HT1080 (cell line): ENCODE measurements at places on chromosomes 13 and 19. TPM values are rescaled to one million over a fixed set of nuclear protein-coding genes. Genes with fewer than 3 reads are reported as not detected.

Gene ELSPBP1
- not detected in 2 replicates for total RNA-seq

Gene ZNF229
- 5.8 and 7.3 TPM in 2 replicates for total RNA-seq

Gene GZMM
- total RNA-seq: not detected in 2 replicates

Gene F2RL3
- total RNA-seq: not detected in 2 replicates

Gene ZNF470
- total RNA-seq: 0.20 and 0.47 TPM in 2 replicates

Gene RGS9BP
- total RNA-seq: 1.9 and 2.2 TPM in 2 replicates

Gene CCDC194
- total RNA-seq: not detected in 2 replicates

GRCh38 chr13:75256922-75257321, 225.0 kb downstream of the TBC1D4 start:
- peak; percentile 48 for DNase-seq

GRCh38 chr13:49472186-49472585, 23.6 kb upstream of the PHF11 start:
- no peak for DNase-seq

- no peak for DNase-seq
Observed at GRCh38 chr19:18020212-18021085, 12.5 kb downstream of the ARRDC2 start.

Gene SRRM5
- 0.03 TPM in 1 of 2 replicates, not detected in the other for total RNA-seq

DNA sequence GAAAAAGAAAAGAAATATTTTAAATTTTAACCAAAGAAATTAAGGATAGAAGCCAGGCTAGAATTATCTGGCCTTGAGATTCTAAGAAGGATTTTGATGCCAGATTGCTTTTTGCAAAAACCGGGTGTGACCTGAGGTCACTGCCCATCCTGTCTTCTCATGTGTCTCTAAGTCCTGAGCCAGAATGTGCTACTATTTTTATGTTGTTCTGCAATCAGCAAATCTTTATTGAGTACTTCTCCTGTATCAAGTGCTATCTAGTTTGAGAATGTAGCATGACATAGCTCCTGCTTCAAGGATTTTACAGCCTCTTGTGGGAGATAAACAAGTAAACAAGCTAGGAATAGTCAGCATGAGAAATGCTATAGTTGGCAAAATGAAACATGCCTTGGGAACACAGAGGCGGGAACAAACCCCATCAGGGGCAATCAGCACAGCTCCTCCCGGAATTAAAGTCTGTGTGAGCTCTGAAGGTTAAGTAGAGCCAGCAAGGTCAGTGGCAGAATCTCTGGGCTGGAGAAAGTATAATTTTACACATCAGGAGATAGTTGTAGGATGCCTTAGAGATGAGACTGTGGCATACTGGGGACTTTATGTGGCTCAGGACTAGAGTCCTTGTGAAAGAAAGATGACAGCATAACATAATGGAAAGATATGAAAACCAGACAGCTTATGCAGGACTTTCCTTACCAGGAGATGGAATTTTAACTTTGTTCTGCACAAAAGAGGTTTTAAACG, 899.5 kb upstream of the SLC10A2 start:
- DNase-seq: no peak

DNA sequence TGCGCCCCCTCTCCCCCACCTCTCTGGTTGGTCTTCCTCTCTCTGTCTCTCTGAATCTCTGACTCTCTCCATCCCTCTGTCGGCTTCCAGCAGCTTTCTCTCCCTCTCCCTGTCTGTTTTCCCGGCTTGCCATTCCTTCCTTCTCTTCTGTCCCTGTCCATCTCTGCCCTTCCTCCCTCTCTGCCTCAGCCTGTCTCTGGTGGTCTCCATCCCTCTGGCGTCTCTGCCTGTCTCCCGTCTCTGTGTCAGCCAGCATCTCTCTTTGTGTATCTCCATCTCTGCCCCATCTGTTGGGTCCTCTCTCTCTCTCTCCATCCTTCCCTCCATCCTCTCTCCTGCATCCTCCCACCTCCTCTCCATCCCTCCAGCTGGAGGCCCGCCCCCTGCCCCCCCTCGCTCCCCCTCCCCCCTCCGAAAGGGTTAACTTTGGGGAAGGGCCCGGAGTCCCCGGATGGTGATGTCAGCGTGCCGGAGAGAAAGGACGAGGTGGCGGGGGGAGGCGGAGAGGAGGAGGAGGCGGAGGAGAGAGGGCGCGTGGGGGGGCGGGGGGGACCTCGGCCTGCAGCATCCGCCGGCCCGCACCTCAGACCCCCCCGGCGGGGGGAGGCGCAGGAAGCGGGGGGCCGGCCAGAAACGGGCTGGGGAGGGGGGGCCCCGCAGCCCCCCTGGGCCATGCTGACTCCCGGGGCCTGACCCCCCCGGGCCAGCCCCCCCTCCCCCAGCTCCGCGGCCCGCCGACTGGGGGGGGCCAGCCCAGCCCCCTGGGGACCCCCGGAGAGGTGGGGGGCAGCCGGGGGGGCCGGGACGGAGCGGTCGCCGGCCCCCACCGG, at the start of gene BRSK1:
BRSK1 (plus strand) TSS at position 450 of the 830 bp plus-strand sequence. CDS start 446 bp downstream, outside the sequence.
- DNase-seq: no peak

GRCh38 chr19:28705008-28705407, 507.9 kb downstream of the UQCRFS1 start:
- peak; percentile 91 for DNase-seq

Gene STXBP2
- 1.1 TPM in 1 of 2 replicates, not detected in the other for total RNA-seq

- DNase-seq: peak; percentile 25
Observed at GRCh38 chr13:31236211-31236786, 36.5 kb downstream of the B3GLCT start.

- no peak for DNase-seq
Observed at GRCh38 chr19:46739290-46739771, 6.5 kb upstream of the FKRP start.

- no peak for DNase-seq
Observed at GRCh38 chr13:97246596-97247158, 24.5 kb downstream of the MBNL2 start.

Gene TMEM38A
- total RNA-seq: 0.26 and 0.94 TPM in 2 replicates

DNA sequence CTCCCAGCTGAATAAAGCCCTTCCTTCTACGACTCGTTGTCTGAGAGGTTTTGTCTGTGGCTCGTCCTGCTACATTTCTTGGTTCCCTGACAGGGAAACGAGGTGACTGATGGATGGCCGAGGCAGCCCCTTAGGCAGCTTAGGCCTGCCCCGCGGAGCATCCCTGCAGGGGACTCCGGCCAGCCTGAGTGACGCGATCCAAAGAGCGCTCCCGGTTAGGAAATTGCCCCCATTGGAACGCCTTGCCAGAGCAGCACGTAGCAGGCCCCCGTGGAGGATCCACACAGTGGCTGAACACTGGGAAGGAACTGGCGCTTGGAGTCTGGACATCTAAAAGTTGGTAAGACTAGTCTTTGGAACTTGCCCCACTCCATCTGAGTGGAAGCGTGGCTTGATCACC, 296.8 kb upstream of the SGCG start:
- no peak for DNase-seq

- no peak for DNase-seq
Observed at GRCh38 chr13:88339271-88339741, 668.1 kb downstream of the SLITRK5 start.

DNA sequence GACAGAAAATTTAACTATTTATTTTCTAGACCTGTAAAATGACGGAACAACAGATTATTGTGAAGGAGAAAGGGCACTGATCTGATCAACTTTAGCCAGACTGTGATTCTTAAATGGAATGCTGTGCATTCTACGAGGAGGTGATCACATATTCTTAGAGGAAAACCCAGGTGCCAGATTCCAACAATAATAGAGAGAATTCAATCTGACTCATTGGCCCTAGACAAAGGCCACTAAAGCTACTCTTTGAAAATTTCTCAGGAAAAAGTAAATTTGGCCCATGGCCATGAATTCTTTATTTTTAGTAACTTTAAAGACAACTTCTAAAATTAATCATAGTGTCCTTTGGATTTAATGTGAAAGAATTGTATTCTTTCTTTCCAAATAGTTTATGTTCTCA, 58.6 kb upstream of the POSTN start:
- peak; percentile 82 for DNase-seq

Gene KASH5
- total RNA-seq: not detected in 2 replicates

DNA sequence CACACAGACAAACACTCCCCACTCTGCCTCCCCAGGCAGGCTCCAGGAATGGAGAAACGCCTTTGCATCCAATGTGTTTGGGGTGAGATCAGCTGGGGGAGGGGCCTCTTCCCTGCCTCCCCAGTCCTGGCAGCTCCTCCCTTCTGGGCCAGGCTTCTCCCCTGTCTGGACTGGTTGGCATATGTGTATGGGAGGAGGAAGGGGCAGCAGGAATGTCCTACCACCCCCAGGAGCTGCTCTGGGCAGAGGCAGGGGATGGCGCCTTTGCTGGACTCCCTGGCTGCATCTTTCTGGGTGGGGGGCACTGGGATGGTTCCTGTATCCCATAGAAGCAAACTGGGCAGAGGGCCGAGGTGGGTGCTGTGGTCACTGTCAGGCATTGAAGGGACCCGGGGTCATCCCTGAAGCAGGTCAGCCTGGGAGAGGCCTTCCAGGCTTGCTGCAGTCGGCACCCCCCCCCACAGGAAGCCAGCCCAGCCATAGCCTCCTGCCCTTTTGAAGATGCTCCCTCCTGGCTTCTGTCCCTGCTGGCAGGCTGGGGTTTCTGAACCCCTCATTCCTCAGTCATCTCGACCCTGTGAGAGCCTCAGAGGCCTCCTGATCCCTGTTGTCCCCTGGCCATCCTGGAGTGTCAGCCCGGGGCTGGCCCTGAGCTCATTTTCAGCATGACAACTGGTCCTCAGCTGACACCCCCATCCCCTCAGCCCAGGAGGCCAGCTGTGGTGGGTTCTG, 21.2 kb upstream of the SLC7A10 start:
- DNase-seq: no peak

DNA sequence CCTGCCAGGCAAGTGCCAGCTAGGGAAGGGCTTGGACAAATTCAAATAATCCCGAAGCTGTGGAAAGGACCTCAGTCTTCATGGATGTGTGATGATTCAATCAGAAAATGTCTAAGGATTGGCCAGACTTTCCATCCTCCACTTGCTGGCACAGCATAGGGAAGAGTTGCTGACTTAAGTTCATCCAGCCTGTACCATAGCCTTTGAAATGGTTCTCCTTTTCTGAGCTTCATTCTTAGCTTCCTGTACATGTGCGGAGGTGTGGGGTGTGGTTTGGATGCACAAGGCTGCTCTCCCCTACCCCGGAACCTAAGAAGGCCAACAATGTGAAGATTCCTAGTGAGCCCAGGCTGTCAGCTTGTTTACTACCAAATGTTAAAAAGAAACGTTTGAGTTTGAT, 959 bp upstream of the IGFL3 start:
- DNase-seq: no peak

DNA sequence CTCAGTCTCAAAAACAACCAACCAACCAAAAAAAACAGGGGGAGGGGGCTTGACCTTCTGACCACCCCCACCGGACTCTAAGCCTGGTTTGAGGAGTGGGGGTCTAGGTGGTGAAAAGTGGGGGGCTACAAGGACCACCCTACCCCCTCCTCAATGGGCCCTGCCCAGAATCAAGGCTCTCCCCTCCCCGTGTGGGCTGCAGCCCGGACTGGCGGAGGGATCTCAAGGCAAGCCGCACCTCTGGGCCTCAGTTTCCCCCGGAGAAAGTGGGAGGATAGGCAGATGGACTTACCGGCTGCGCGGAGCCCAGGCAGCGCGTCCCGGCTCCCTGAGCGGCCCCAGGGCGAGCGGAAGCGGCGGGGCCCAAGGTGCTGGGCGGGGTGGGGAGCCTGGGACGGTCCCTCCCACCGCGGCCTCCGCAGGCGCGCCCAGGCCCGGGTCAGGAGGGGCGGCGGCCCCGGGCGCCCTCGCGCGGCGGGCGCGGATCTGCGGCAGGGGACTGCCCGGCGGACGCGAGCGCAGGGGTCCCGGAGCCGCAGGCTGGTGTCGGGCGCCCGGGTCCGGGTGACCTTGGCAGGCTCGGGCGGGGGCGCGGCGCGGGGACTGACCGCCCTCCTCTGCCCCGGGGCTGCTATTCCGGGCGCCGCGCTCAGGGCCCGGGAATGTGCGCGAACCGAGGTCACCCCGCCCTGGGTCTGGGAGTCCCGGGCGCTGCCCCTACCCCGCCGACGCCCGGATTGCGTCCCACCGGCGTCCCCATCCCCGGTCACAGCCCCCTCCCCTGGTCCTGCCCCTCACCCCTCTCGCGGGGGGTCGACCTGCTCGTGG, at the start of gene ADAMTSL5:
ADAMTSL5 (minus strand) TSS at position 349 of the 828 bp plus-strand sequence. CDS start 2,076 bp downstream, outside the sequence.
- peak; percentile 56 for DNase-seq

- no peak for DNase-seq
Observed at GRCh38 chr19:8208922-8209461, at the start of gene CERS4. CERS4 (plus strand) TSS chr19:8209370; CDS start chr19:8251077, 41,707 bp downstream.
